Stimulated activated CD8-positive, alpha-beta memory T cell treated with anti-CD3 and anti-CD28 coated beads, Interleukin-4, amount 100 ng/mL, for 4 hours (primary cell): ENCODE measurements at places on chromosomes 7 and 10.

GRCh38 chr10:98309366-98310355, 41.7 kb upstream of the LOXL4 start:
- DNase-seq = no peak

DNA sequence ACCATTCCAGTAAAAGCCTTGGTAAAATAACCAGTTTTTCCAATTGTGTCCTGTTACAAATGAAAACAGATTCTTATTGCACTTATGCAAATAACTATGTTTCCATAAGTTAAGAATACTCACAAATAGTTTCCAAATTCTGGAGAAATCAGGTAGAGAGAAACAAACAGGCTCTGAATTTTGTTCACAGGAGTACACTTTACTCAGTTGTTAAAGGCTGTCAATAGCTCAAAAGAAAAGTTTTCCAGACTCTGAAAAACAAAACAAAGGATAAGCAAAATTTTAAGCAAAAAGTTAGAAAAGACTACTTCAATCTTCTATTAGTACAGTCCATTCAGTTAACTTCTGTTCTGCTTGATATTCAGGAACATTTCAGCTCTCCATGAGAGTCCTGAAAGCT, 32.8 kb upstream of the ZNF365 start:
- DNase-seq = no peak

DNA sequence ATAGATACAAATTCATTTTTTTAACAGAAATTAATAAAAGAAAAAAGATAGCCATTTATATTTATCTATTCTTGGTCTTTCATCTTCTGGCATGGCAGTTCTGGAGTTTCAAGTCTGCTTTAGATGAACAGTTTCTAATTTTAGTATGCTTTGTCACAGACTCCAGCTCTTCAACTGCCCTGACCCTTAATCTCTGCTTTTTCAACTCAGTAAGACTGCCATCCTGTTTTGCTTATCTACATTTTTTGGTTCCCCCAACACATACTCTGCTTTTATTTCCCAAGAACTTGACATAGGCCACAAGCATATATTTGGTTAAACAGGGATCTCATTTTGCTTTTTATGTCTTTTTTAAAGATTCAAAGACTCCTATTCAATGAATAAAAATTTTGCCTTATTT, 309.3 kb upstream of the KCND2 start:
- DNase-seq = no peak

GRCh38 chr10:96073722-96074121, 30.3 kb downstream of the CCNJ start:
- no peak for DNase-seq

DNA sequence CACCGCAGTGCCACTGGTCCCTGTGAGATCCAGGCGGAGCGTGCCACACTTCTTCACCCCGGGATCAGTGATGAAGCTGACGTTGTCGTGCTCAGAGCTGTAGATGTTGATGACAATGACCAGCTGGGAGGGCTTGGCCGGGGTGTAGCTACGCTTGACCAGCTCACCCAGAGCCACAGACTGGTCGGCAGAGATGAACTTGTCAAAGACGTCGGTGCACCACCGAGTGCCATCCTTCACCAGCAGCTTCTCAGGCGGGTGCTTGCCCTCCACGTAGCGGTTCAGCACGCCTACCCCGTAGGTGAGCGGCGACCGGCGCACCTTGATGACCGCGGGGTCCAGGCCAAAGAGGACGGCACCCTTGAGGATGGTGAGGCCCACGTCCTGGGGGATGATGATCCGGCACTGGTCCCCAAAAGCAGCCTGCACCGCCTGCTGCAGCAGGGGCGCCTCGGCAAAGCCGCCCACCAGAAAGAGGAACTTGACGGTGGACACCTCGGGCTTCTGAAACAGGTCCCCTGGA, 54.2 kb downstream of the PNLIPRP2 start:
- no peak for DNase-seq

GRCh38 chr7:89926701-89927100, 227.6 kb upstream of the STEAP1 start:
- no peak for DNase-seq

GRCh38 chr7:140310337-140311002, 87.9 kb downstream of the SLC37A3 start:
- DNase-seq = no peak

DNA sequence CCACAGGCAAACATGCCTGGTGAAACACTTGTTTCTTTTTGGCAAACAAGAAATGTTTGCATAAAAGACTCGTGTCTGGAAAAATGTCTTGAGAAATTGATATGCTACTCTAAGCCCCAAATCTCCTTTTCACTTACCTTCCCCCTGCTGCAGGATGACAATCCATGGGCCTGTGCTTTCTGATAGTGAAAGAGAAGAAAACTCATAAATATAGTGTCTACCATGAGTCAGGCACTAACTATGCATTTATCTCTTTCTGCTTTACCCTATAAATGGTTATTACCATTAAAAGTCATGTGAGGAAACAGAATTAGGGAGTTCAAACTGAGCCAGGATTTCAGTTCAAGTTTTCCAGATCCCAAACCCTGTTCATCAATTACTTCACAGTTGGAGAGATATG, 6.6 kb upstream of the TARP start:
- DNase-seq = no peak

DNA sequence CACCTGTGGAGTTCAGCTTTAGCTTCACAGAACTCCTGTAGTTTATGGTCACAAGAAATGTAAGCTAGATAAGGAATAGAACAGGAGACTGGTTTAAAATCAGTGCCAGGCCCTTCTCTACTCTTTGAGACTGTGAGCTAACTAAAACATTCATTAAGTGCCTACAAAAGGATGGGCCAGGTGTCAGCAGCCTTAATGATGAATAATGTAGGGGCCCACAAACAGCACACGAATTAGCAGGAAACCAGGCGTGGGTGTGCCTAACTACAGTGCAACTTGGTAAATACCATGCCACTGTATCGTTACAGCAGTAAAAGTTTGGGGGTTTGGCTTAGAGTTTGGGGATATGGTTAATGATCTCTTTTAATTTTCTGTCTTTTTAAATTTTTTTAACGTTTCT, 6.1 kb upstream of the ABLIM1 start:
- no peak for DNase-seq

- DNase-seq = no peak
Observed at GRCh38 chr7:39582536-39582935, 16.3 kb downstream of the YAE1 start.
